ENCODE measurements at places on chromosomes 5 and 9.
A peak's percentile ranks its signal among the peaks of the same experiment; 100 is the strongest.

DNA sequence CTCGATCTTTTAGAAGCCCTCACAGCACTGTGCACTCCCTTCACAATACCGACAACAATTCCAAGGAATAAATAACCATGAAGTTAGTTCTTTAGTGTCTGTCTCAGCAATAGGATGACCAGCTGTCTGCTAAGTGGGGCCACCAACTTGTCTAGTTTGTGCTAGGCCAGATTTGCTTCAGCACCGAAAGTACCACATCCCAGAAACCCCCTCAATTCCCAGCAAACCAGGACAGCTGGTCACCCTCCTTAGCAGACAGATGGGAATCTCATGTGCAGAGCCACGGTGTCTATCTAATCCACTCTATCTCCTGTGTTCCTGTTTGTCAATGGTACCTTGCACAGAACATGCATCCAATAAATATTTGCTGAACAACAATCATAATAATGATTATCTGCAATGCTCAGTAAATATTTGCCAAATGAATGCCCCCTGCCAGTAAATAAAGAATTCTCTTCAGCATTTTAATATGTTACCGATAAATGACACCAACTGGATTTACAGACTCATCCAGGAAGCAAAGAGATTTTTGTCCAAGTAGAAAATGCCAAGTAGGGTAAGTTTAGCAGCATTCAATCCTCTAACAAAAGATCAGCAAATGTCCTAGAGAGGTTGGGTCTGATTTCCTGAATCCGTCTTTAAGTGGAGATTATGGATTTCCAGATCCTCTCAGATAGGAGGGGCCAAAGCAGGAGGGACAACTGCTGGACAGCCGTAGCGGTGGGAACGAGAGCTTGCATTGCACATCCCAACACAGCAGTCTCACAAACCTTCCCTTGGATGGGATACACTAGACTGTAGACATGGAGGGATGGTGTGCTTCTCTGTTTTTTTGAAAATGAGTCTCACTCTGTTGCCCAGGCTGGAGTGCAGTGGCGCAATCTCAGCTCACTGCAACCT, 51.9 kb upstream of the ANKRD33B start:
- H3K27ac ChIP-seq = no peak overlapping the region
- no peak for DNase-seq
- no peaks in the 10 kb centered on the region for H3K36me3 ChIP-seq
- no peak overlapping the region for H3K4me3 ChIP-seq

DNA sequence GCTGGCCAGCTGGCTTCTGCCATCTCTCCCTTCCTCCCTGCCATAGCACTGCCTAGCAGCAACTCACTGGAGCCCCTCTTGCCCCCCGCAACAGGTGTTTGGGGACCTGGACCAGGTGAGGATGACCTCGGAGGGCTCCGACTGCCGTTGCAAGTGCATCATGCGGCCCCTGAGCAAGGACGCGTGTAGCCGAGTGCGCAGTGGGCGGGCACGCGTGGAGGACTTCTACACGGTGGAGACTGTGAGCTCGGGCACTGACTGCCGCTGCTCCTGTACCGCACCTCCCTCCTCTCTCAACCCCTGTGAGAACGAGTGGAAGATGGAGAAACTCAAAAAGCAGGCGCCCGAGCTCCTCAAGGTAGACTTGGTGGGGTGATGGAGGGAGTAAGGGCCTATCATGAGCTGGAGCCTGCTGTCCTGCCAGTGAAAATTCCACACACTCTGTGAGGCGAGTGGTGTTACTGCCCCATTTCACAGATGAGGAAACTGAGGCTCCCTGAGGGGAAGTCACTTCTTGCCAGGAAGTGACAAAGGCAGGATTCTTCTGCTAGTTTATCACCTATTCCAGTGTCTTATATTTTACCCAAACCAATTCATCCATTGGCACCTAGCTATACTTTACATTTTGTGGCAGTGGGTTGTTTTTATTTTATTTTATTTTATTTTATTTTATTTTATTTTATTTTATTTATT, 10.1 kb downstream of the OLFML2A start:
- no peak overlapping the region for H3K27ac ChIP-seq
- H3K4me3 ChIP-seq = no peak overlapping the region
- H3K36me3 ChIP-seq = no peaks in the 10 kb centered on the region
- no peaks in the 10 kb centered on the region for H3K4me1 ChIP-seq

DNA sequence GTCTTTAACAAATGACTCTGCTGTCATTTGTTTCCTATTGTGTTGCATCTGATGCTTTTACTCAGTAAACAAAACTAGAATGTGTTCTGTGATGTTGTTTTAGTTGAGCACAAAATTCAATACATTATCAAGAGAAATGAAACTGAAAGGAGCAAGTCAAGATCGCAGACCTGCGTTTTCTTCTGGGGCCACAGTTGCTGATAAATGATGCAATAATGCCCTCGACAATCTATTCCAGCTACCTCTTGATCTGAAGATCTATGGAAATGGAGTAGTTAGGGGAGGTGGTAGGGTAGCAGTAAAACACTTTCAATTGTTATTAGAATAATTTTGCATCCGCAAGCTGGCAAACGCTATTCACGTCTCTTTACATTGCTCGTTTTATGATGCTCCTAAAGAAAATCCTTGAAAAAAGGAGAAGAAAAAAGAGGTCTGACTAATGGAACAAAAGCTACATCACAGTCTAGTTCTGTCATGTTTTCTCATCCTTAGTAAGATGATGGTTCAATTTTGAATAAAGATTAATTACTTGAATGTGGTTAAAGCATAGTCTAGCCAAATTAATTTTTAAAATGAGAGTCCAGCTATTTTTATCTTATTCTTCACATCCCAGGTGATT, 1.6 kb downstream of the ZNF366 start:
- H3K4me3 ChIP-seq = no peak overlapping the region
- H3K27me3 ChIP-seq = no peaks in the 10 kb centered on the region
- H3K36me3 ChIP-seq = no peaks in the 10 kb centered on the region
- H3K4me1 ChIP-seq = peaks cover 20% of the 10 kb centered on the region

DNA sequence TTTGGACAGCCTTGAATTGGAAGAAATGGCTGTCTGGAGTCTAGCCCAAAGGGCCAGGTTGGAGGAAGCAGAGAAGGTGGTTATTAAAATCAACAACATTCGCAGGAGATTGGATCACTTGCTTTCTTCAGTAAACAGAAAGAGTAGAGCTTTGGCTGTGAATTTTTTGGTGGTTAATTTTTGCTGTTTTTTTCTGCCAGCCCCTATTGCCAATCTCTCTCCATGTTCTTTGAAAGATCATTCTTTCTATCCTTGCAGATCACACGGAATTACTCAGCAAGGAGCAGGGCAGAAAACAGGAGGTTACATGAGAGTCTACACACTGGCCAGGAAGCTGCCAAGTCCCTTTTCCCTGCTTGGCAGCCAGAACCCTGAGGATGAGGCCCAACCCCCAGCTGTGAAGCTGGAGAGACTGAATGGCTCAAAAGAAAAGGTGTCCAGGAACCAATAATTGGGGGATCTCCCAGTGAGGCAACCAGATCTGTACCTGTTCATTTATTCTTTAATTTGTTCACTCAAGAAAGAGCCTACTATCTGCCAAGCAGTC, 13.0 kb downstream of the GLRX start:
- H3K27ac ChIP-seq = peak overlapping the region; percentile 79
- peaks cover 48% of the 10 kb centered on the region for H3K4me1 ChIP-seq
- no peaks in the 10 kb centered on the region for H3K27me3 ChIP-seq
- H3K36me3 ChIP-seq = no peaks in the 10 kb centered on the region
- peak overlapping the region; percentile 9 for H3K4me3 ChIP-seq
- no peak for DNase-seq

GRCh38 chr9:76803083-76803482, 38.8 kb downstream of the PCA3 start:
- no peaks in the 10 kb centered on the region for H3K4me1 ChIP-seq
- no peak overlapping the region for H3K27ac ChIP-seq
- H3K36me3 ChIP-seq = peaks cover 13% of the 10 kb centered on the region
- no peak for DNase-seq

DNA sequence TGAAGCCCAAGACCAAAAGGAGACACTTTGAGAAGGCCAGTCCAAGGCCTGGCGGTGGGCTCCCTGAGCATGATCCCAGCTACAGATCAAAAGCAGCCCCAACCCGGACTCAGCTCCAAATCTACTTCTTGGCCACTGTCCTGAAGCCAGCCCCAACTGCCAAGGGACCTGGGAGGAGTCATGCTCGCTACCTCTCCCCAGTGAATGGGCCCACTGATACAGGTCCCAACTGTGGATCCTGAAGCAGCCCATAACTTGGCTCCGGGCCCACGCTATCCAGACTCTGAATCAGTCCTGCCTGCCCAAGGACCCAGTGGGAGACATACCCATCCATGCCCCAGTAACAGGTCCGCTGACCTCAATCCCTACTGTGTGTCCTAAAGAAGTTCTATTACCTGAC, 1545.3 kb upstream of the C9orf72 start:
- no peak overlapping the region for H3K4me3 ChIP-seq
- H3K27me3 ChIP-seq = no peaks in the 10 kb centered on the region
- H3K27ac ChIP-seq = no peak overlapping the region

- DNase-seq = no peak
- H3K4me3 ChIP-seq = no peak overlapping the region
- H3K27me3 ChIP-seq = no peaks in the 10 kb centered on the region
- H3K4me1 ChIP-seq = no peaks in the 10 kb centered on the region
These were observed 88.7 kb upstream of the LRRTM2 start for GRCh38 chr5:138963763-138964371.

DNA sequence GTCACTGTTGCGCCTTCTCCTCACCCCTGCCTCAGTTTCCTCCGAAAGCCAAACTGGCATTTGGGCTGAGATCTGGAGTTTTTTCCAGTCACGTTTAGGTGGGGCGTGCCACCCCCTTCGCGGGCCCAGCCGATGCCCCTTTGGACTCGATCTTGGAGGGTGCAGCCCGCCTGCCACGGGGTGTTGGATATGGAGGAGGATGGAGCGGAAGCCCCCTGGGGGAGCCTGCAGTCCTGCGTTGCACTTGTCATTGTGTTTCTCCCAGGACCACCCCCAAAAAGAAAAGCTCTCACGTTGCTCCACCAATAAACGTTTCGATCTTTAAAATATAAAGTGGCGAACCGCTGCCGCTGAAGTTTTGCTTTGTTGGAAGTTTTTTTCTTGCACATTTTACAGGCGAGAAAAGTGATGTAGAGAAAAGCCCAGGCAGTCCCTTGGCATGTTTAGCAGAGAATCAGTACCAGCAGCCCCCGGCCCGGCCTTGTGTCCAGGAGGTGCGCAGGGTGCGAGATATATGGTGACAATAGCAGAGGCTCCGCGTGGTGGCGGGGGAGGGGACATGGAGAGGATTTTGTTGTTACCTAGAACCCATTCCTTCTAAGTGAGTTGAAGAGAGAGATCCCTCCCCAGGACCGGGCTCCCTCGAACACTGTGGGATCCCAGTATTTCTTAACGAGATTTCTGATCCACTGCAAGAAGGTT, 681 bp downstream of the F2R start:
- H3K4me3 ChIP-seq = peak overlapping the region; percentile 67
- H3K36me3 ChIP-seq = no peaks in the 10 kb centered on the region
- no peaks in the 10 kb centered on the region for H3K27me3 ChIP-seq
- DNase-seq = no peak
- peak overlapping the region; percentile 75 for H3K27ac ChIP-seq

GRCh38 chr5:120624021-120624563, 160.0 kb downstream of the PRR16 start:
- no peaks in the 10 kb centered on the region for H3K27me3 ChIP-seq
- H3K4me3 ChIP-seq = no peak overlapping the region
- no peaks in the 10 kb centered on the region for H3K4me1 ChIP-seq
- H3K27ac ChIP-seq = no peak overlapping the region

All from tibial artery (tissue), 4 donors.